ENCODE measurements at places on chromosomes 12 and 14. TPM values are rescaled to one million over a fixed set of nuclear protein-coding genes. Genes with fewer than 3 reads are reported as not detected.

The GLS2 gene
- 5.9 TPM for total RNA-seq

The DNAI7 gene
- 1.1 TPM for total RNA-seq

The KCNC2 gene
- not detected for total RNA-seq

The RFX4 gene
- not detected for total RNA-seq

DNA sequence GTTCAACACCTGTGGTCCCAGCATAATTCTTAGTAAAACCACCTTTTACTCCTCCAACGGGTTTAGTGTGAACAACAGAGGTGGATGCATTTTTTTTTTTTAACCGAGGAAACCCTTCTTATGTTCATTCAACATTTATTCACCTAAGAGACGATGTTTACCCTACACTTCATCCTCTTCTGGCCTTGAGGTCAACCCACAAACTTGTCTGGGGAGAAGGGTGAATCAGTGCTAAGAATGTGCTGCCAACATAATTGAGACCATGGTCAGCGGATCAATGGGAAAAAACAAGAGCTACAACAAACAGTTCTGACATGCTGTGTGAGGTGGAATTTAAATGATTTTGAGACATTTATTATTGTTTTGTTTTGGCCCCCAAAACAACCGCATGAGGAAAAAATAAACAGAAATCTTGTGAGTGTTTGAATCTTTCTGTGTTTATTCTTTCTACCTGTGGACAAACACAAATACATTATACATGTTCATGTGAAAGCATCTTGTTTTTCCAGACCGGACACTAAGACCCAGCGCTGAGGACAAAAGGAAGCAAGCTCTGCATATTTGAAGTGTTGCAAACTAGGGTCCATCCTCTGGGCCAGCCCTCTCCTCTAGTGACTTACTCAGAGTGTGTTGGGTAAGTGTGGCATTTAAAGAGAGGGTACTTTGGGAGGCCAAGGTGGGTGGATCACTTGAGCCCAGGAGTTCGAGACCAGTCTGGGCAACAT is 5.1 kb upstream of the USP30 start:
- no peak for DNase-seq
- H3K4me1 ChIP-seq, result no peaks in the 10 kb centered on the region
- no peak overlapping the region for H3K27ac ChIP-seq

GRCh38 chr12:71533703-71534102 is 94.1 kb downstream of the LGR5 start:
- no peak overlapping the region for H3K4me3 ChIP-seq
- H3K27me3 ChIP-seq, result no peaks in the 10 kb centered on the region
- H3K36me3 ChIP-seq, result no peaks in the 10 kb centered on the region
- H3K4me1 ChIP-seq, result no peaks in the 10 kb centered on the region

GRCh38 chr12:128365651-128366231 is 98.8 kb downstream of the TMEM132C start:
- H3K4me1 ChIP-seq, result no peaks in the 10 kb centered on the region
- H3K27ac ChIP-seq, result no peak overlapping the region
- no peaks in the 10 kb centered on the region for H3K36me3 ChIP-seq
- peak; percentile 67 for DNase-seq
- peaks cover 69% of the 10 kb centered on the region for H3K27me3 ChIP-seq

GRCh38 chr14:54955143-54955542 is 52.5 kb upstream of the GCH1 start:
- no peak overlapping the region for H3K4me3 ChIP-seq
- no peak overlapping the region for H3K27ac ChIP-seq
- H3K4me1 ChIP-seq, result no peaks in the 10 kb centered on the region
- no peak for DNase-seq
- no peaks in the 10 kb centered on the region for H3K36me3 ChIP-seq

DNA sequence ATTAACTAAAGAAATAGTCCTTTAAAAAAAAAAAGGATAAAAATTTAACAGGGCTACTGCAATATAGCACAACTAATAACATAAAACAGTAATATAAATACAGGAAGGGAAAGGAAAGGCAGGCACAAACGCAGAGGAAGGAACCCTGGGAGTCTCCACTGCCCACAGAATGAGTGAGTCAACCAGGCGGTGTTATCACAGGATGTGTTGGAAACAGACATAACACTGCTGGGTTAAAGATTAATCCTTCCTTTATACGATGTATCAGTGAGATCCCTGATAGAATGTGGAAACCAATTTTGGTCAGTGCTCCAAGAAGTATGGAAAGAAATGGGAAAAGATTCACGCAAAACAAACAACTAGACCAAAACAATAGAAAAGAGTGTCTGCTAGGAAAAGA is 47.9 kb downstream of the FGD6 start:
- H3K36me3 ChIP-seq, result peaks cover 5% of the 10 kb centered on the region
- no peak for DNase-seq
- H3K27me3 ChIP-seq, result no peaks in the 10 kb centered on the region
- peak overlapping the region; percentile 27 for H3K27ac ChIP-seq

Data from left lung (tissue), 14 donors.